ENCODE measurements at places on chromosomes 11 and 22. TPM values are rescaled to one million over a fixed set of nuclear protein-coding genes. Genes with fewer than 3 reads are reported as not detected.

- H3K4me3 ChIP-seq: no peak overlapping the region
- H3K27ac ChIP-seq: no peak overlapping the region
- H3K36me3 ChIP-seq: peaks cover 39% of the 10 kb centered on the region
- H3K27me3 ChIP-seq: no peaks in the 10 kb centered on the region
- no peak for DNase-seq
These were observed 94.8 kb downstream of the PICALM start for GRCh38 chr11:85974122-85974521.

- H3K4me3 ChIP-seq: no peak overlapping the region
- no peaks in the 10 kb centered on the region for H3K36me3 ChIP-seq
- DNase-seq: no peak
- no peaks in the 10 kb centered on the region for H3K27me3 ChIP-seq
- H3K4me1 ChIP-seq: no peaks in the 10 kb centered on the region
These were observed 289.6 kb upstream of the B3GAT1 start for GRCh38 chr11:134701564-134702165.

DNA sequence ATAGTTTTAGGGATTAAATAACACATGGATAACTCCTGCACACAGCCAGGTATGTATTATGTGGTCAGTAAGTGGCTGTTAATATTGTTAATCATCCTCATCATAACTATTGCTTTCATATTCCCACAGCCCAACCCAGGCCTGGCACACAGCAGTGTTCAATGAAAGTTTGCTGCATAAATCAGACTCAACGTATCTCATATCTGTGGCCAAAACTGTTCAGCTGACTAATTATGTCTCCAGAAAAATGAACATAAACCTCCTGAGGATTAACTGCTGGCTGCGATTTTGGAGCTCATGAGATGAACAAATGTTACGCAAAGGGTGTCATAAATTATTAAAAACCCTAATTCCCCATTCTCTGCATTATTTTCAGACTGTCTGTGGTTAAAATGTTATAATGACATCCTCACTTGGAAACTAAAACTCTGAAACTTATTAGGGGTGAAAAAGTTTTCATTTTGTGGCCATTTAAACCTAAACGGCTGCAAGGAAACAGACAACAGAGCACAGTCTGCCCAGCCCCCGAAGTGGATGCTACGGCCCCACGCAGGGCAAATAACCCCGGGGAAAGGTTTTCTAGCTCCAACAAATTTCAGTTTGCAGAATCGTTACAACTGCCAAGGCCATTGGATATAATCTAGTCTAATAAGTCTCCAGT lies 17.3 kb downstream of the ABCC8 start:
- no peaks in the 10 kb centered on the region for H3K36me3 ChIP-seq
- no peaks in the 10 kb centered on the region for H3K4me1 ChIP-seq
- no peak for DNase-seq
- H3K27ac ChIP-seq: no peak overlapping the region

GRCh38 chr11:65861533-65862183 lies 1.4 kb downstream of the MUS81 start:
- peaks cover 28% of the 10 kb centered on the region for H3K4me1 ChIP-seq
- peak overlapping the region; percentile 93 for H3K27ac ChIP-seq
- H3K27me3 ChIP-seq: no peaks in the 10 kb centered on the region
- no peak for DNase-seq
- peaks cover 37% of the 10 kb centered on the region for H3K36me3 ChIP-seq

DNA sequence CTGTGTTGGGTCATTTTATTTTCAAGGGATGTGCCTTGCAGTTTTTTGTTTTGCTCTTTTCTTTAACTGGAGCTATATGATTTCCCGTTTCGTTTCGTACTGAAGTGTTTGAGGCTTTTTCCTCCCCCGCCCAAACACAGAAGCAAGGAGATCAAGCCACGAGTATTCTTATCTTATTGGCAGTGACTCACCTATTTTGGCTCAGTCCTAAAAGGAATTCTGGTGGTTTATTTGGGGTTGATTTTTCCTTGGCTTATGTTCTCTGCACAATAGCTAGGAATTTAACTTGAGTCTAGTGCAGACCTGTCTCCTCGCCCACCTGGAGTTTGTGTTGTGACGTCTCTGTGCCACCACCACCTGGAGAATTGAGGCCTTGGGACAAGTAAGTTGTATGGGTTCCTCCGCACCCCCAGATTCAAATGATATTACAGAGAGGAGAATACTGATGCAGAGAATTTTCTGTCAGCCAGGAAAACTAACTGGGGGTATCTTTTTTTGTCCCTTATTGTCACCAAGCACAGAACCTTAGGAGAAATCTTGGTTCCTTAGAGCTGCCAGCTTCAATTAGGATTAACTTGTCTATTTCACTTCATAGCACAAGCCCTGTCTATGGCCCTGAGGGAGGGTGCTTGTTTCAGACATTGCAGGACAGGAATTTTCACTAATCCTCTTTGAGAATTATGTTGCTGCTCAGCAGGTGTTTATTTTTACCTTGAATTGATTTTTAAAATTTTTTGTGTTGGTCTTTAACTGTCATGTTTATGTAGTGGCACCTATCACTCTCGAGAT lies 90.4 kb upstream of the BIRC3 start:
- no peaks in the 10 kb centered on the region for H3K4me1 ChIP-seq
- H3K36me3 ChIP-seq: no peaks in the 10 kb centered on the region

DNA sequence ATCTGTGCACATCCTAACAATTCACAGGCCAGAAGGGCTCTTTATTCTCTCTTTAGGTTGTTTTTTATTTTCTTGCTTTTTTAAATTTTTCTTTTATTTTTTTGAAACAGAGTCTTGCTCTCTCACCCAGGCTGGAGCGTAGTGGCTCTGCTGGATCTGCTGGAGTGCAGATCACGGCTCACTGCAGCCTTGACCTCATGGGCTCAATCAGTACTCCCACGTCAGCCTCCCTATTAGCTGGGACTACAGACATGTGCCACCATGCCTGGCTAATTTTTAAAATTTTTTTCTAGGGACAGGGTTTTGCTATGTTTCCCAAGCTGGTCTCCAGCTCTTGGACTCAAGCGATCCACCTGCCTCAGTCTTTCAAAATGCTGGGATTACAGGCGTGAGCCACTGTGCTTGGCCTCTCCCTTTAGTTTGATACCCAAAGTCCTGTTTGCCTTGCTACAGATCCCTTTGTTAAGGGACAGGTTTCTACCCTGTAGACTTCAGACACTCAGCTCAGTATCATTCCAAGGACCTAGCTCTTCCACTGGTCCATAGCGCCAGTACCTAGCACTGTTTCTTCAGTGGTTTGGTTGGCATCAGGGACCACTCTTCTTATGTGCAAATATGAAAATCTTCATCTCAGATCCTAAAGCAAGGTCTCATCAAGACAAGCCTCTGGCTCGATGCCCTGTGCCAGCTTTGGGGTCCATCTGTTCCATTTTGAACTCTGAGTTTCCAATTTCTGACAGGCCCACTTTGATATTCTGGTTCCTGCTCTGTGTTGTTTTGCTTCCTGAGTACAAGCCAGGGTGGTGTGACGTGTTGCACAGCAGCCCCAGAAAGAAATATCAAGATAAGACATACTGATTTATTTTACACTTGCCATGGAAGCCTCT lies 211.7 kb downstream of the FAT3 start:
- no peak for DNase-seq
- no peaks in the 10 kb centered on the region for H3K36me3 ChIP-seq
- no peak overlapping the region for H3K27ac ChIP-seq
- H3K4me3 ChIP-seq: no peak overlapping the region
- H3K4me1 ChIP-seq: no peaks in the 10 kb centered on the region

- no peak overlapping the region for H3K4me3 ChIP-seq
- no peak for DNase-seq
- no peak overlapping the region for H3K27ac ChIP-seq
These were observed 19.4 kb downstream of the NELL1 start for GRCh38 chr11:20688761-20689160.

- H3K27ac ChIP-seq: peak overlapping the region; percentile 54
- DNase-seq: no peak
- no peaks in the 10 kb centered on the region for H3K27me3 ChIP-seq
- peaks cover 25% of the 10 kb centered on the region for H3K4me1 ChIP-seq
- no peak overlapping the region for H3K4me3 ChIP-seq
- no peaks in the 10 kb centered on the region for H3K36me3 ChIP-seq
These were observed 18.5 kb upstream of the B4GALNT4 start for GRCh38 chr11:350723-351255.

- DNase-seq: peak; percentile 3
- no peak overlapping the region for H3K4me3 ChIP-seq
- H3K27me3 ChIP-seq: peaks cover 13% of the 10 kb centered on the region
- H3K4me1 ChIP-seq: no peaks in the 10 kb centered on the region
- no peak overlapping the region for H3K27ac ChIP-seq
- H3K36me3 ChIP-seq: no peaks in the 10 kb centered on the region
These were observed 88.6 kb downstream of the PLEKHA7 start for GRCh38 chr11:16925561-16926065.

- no peaks in the 10 kb centered on the region for H3K4me1 ChIP-seq
- no peaks in the 10 kb centered on the region for H3K27me3 ChIP-seq
- H3K36me3 ChIP-seq: no peaks in the 10 kb centered on the region
- no peak overlapping the region for H3K4me3 ChIP-seq
- DNase-seq: no peak
These were observed 3.6 kb downstream of the MMP1 start for GRCh38 chr11:102794382-102794781.

- no peaks in the 10 kb centered on the region for H3K36me3 ChIP-seq
- DNase-seq: no peak
- H3K4me1 ChIP-seq: peaks cover 39% of the 10 kb centered on the region
These were observed 398 bp upstream of the CRACR2B start for GRCh38 chr11:827146-827896.

DNA sequence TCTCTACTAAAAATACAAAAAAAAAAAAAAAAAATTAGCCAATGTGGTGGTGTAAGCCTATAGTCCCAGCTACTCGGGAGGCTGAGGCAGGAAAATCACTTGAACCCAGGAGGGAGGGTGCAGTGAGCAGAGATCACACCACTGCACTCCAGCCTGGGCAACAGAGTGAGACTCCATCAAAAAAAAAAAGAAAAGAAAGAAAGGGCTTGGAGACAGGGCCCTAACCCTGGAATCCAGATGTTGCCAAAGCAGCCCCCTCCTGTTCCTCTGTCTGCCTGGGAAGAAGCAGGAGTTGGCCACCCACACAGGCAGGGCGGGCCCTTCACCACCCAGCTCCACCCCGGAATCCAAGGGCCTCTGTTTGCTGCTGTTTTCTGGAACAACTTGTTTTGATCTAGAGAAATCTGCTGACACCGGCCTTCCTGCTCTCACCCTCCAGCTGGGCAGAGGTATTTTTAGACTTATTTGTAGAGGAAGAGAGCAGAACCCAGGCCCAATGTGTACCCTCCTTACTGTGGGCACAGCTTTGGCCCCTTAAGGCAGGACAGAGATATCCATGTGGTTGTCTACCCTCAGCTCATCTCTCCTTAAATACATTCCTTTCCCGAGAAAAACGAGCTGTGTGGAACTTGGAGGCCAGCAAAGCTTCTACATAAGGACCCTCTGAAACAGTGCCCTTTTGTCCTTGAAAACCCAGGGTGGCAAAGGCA lies 2.7 kb upstream of the NEAT1 start:
- DNase-seq: peak; percentile 55
- peak overlapping the region; percentile 98 for H3K27ac ChIP-seq
- H3K36me3 ChIP-seq: peaks cover 6% of the 10 kb centered on the region
- peak overlapping the region; percentile 23 for H3K4me3 ChIP-seq

DNA sequence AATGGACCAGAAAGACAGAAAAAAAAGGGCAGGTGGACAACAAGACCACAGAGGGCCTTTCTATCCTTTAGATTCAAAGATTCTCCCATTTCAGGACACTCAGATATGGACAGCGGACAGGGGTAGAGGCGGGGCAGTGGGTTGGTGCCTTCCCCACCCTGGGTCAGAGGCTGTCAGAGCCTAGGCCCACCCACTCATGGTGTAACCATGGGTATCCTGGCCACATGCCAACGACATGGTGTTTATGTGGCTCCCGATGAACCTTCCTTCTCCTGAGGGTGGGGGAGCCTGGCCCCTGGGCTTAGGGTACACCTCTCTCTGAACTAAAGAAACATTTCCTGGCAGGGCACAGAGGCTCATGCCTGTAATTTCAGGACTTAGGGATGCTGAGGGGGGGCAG lies 14.3 kb upstream of the P2RY2 start:
- H3K4me1 ChIP-seq: no peaks in the 10 kb centered on the region
- no peaks in the 10 kb centered on the region for H3K27me3 ChIP-seq
- no peak overlapping the region for H3K27ac ChIP-seq
- no peaks in the 10 kb centered on the region for H3K36me3 ChIP-seq

DNA sequence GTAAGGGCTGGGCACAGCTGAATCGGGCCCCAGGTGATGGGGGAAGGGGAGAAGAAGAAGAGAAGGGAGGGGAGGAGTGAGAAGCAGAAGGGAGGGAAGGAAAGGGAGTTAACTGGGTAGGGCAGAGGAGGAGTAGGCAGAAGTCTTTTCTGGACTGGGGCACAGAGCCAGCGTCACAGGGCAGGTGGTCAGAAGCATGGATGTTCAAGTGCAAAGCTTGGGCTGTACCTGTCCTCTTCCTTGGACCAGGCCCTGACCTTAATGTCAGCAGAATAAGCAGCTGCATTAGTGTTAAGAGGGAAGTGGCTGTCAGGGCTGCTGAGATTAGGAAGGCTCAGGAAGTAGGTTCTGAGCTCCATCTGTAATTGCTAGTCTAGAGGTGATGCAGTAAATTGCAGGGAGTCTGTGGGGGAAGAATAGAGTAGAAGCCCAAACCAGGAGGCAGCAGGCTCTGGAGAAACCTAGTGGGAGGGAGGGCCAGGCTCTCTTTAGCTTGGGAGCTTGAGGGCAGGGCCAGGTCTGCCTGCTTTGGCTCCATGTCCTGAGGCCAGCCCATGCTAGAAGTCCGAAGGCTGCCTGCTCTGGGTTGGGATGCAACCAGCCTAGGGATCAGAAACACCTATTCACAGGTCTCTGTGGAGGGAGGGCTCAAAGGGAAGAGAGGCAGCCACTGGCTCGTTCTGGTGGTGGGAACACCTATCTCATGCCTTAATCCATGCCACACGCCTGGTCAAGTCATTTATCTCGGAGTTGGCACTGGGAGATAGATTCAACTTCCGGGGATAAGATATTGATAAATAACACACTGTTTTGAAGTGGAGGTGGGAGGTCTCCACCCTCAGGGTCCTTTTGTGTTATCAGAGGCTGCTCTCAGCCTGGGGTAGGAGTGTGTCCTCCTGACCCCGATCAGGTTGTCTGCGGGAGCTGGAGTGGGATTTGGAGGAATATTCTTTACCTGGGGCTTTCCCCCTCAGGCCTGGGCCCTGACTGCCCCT lies 1.7 kb upstream of the UCP3 start:
- peak overlapping the region; percentile 9 for H3K4me3 ChIP-seq
- no peaks in the 10 kb centered on the region for H3K36me3 ChIP-seq
- H3K27me3 ChIP-seq: no peaks in the 10 kb centered on the region
- H3K27ac ChIP-seq: peak overlapping the region; percentile 54
- peaks cover 97% of the 10 kb centered on the region for H3K4me1 ChIP-seq

The LUZP2 gene
- not detected for total RNA-seq

The MB gene
- 2.7 TPM for total RNA-seq

The P4HA3 gene
- total RNA-seq: not detected

The MS4A2 gene
- not detected for total RNA-seq

The ARHGAP32 gene
- total RNA-seq: 3.1 TPM

The KRTAP5-8 gene
- total RNA-seq: not detected

The SNRPD3 gene
- 217 TPM for total RNA-seq

The MMP10 gene
- not detected for total RNA-seq

The PNPLA5 gene
- not detected for total RNA-seq

Data from CD8-positive, alpha-beta memory T cell (primary cell).